ENCODE measurements at places on chromosomes 12 and 14.

DNA sequence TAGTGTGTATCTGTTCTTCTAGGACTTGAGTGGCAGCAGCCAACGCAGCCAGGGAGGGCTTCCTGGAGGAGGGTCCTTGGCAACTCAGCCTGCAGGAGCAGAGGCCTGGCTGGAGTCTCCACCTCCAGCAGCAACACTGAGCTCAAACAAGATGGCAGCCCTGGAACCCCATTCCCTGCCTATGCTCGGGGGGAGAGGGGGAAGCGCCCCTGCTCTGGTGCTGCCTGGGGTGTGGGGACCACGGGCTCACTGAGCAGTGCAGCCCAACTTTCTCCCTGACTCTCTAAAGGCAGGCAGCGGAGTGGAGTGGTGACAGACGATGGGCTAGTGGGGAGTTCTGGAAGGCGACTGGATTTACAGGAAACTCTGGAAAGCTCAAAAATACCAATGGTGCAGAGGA lies 160.7 kb downstream of the CALM1 start:
- DNase-seq = no peak

GRCh38 chr12:116703214-116703795 lies 34.6 kb downstream of the SPRING1 start:
- peak; percentile 71 for DNase-seq

GRCh38 chr14:76742185-76742584 lies 19.1 kb upstream of the VASH1 start:
- no peak for DNase-seq

DNA sequence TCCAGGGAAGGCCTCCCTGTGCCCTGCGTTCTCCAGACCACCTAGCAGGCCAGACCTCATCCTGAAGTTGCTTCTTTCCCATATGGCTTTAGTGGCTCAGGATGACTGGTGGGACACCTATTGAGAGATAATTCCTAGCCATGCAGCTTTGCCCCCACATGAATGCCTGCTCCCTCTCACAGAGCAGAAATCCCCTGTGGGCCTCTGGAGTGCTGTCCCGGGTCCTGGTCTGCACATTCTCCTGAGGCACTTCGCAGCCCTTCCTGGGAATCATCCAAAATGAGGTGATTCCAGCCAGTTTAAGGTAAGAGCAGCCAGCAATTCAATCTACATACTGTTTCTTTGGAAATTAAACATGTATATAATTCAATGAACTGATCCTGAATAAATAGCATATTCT lies 135.9 kb downstream of the GPR65 start:
- DNase-seq = no peak

DNA sequence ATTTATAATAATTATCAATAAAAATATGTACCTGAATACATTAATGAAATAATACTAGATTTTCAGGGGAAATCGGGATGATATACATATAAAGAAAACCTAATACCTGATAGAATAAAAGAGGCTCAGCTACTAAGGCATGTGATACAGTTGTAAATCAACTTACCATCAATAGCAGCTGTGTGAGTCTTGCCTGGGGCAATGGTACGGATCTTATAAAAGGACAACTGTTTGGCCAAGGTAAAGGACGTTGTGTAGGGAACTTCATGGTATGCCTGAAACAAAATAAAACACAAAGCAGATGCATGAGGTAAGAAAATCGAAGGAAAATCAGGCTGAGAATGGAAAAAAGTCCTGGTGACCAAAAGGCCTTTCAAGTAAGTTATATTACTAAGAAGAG lies 25.4 kb downstream of the NEK9 start:
- no peak for DNase-seq

Measured in fibroblast of pulmonary artery (primary cell).